ENCODE measurements at places on chromosomes 12 and 14. TPM values are rescaled to one million over a fixed set of nuclear protein-coding genes. Genes with fewer than 3 reads are reported as not detected.
A peak's percentile ranks its signal among the peaks of the same experiment; 100 is the strongest.

TIGAR gene
- total RNA-seq: 2.2 TPM

DNA sequence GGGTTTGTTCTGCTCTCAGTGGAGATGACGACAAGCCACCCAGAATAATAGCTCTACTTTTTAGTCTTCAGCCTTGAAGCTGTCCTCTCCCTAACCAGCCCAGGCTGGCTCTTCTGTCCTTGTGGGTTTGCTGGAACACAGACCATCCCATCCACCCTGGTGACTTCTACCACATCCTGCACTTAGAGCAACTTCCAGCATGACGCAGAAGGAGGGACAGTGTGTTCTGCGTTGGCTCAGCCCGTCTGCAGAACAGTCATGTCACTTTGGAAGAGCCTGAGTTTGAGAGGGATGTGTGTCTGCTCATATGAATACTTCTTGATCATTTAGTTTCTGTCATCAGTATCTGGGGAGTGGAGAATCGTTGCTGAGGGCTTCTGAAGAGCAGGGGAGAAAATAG lies 198.0 kb downstream of the CACNA1C start:
- DNase-seq: no peak

CATSPERB gene
- 0.89 TPM for total RNA-seq

DNA sequence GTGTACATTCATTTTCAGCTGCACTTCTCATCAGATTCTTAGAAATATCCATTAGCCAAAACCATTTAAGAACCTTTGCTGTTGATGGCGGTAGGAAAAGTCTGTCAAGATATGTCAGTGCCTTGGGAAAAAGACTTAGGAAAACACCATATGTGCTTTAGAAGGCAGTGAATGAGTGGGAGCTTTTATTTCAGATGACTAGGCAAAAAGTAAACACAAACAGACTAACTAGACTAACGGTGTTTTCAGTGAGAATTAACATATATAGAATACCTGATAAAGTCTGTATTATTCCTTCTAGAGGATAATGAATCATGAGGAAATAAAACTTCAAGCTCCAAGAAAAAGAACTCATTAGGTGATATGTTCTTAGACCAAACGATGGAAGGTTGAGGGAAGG lies 418.9 kb downstream of the NAV3 start:
- DNase-seq: no peak

PTHLH gene
- total RNA-seq: 4.6 TPM

DNA sequence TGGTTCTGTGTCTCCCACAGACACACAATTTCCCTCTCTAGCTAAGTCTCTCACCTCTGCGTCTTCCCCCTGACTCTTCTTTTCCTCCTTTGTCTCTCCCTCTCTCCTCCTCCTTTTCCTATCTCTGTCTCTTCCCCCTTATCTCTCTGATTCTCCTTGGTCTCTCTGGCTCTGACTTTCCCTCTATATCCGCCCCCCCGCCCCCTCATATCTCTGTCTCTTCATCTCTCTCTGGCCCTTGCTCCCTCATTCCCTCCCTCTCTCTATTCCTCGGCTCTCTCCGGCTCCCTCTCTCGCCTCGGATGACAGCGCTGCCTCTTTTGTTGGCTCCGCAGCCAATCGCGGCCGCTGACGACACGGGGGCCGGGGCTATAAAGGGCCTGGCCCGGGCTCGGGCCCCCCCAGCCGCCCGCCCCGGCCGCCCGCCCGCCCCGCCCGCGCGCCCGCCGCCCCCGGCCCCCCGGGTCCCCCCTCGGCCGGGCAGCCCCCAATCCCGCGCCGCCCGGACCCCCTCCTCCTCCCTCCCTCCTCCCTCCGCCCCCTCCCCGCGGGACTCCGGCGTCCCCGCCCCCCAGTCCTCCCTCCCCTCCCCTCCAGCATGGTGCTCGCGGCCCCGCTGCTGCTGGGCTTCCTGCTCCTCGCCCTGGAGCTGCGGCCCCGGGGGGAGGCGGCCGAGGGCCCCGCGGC lies at the start of gene GDF11:
Gene GDF11, plus strand, starts transcription at position 404 of the 687 bp plus-strand sequence. Its CDS starts 195 bp downstream, at position 599.
- DNase-seq: peak; percentile 76

RNF212B gene
- not detected for total RNA-seq

- DNase-seq: no peak
These were observed 170.1 kb downstream of the NRXN3 start for GRCh38 chr14:78340250-78340649.
